HCEC 1CT (cell line): ENCODE measurements at places on chromosomes 16 and 17.
A peak's percentile ranks its signal among the peaks of the same experiment; 100 is the strongest.

DNA sequence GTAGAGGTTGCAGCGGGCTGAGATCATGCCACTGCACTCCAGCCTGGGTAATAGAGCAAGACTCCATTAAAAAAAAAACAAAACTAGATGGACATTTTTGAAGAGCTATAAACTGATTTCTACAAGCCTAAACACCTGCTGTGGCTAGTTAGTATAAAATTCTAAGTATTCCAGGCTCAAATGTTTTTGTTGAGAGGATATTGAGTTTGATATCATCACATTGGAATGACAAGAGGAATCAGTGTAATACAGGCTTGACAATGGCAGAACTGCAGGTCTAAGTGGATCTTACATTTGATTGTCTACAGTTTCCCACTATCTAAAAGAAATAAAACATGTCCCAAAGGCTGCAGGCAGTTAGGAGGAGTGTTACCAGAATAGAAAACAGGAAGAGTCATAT is 23.9 kb upstream of the DLX3 start:
- DNase-seq, result peak; percentile 31

GRCh38 chr17:40510328-40510648 is 8.9 kb upstream of the TNS4 start:
- DNase-seq, result no peak

- DNase-seq, result peak; percentile 4
Measured at GRCh38 chr16:3431779-3432219, 11.5 kb downstream of the ZNF597 start.

DNA sequence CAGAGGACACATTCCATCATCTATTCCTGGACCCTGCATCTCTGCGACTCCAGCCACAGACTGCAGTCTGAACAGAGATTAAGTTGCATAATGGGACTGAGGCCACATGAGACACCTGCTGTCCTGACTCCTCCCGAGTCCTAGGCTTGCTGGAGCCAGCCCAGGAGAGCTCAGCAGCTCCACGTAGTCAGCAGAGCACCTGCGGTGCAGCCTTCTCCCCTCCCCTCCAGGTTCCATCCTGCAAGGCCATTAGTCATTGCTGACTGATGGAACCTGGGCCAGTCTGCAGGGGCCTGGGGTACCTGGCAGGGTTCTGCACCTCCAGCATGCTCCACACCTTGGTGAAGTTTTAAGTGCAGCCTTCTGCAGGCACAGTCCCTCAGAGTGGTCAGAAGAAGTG is 76.7 kb downstream of the PLD6 start:
- DNase-seq, result no peak

DNA sequence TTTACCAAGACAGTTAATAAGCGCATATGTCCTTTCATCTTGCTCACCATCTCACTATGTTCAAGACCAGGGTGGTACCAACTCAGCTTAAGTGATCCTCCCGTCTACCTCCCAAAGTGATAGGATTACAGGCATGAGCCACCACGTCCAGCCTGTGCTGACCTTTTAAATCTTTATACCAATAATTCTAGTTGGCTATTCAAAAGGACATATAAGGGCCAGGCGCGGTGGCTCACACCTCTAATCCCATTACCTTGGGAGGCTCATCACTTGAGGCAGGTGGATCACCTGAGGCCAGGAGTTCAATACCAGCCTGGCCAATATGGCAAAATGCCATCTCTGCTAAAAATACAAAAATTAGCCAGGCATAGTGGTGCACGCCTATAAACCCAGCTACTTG is 2.4 kb downstream of the CEP95 start:
- no peak for DNase-seq

DNA sequence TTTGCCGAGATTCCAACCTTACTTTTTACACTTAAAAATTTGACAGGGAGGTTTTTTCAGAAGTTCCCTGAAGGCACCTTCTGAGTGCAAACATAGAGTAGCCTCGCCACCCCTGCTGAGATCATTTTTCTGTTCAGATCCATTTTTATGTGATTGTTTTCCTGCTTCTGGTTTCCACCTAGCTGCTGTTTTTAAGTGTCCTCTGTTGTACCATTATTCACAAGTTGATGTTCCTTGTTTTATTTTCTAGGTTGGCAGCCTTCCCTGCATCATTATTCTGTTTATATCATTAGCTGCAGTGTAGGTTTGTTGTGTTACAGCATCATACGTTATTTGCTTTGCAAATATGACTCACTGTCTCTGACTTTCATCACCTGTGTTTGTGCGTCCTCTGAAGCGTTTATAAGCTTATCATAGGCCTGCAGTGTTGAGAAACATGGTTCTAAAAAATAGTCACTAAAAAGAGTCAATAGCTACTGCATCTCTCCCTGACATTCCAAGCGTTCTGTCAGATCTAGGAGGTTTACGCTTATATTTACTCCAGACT is 116.9 kb upstream of the CLEC3A start:
- DNase-seq, result peak; percentile 2

DNA sequence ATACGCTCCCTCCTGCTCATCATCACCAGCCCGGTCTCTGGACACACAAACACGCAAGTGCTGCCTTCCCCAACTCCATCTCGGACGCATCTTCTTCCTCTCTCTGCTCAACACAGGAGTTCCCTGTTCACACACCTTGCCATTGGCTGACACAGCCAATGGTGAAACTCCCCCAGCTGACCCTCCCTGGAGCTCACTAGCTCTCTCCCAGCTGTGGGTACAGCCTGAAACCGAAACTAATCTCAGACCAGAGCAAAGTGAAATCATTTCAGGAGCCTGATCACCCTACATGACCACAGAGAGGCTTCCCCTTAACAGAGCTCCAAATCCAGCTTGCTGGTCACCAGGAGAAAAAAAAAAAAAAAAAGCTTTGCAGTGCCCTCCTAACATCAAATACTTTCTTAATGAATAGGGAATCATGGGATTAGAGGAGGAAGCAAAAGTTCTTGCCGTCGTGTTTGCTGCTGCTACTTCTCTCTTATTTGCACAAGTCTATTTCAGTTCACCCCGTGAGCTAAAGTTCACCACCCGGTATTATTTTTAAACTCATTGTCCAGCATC is 8.3 kb downstream of the CUEDC1 start:
- DNase-seq, result peak; percentile 79
